ENCODE measurements at places on chromosomes 2 and 18.

GRCh38 chr18:57475408-57475807, 40.2 kb downstream of the ONECUT2 start:
- DNase-seq, result no peak

- no peak for DNase-seq
These were observed 131.0 kb downstream of the PAX3 start for GRCh38 chr2:222167762-222168161.

GRCh38 chr2:21656330-21657075, 532.7 kb downstream of the TDRD15 start:
- DNase-seq, result no peak

DNA sequence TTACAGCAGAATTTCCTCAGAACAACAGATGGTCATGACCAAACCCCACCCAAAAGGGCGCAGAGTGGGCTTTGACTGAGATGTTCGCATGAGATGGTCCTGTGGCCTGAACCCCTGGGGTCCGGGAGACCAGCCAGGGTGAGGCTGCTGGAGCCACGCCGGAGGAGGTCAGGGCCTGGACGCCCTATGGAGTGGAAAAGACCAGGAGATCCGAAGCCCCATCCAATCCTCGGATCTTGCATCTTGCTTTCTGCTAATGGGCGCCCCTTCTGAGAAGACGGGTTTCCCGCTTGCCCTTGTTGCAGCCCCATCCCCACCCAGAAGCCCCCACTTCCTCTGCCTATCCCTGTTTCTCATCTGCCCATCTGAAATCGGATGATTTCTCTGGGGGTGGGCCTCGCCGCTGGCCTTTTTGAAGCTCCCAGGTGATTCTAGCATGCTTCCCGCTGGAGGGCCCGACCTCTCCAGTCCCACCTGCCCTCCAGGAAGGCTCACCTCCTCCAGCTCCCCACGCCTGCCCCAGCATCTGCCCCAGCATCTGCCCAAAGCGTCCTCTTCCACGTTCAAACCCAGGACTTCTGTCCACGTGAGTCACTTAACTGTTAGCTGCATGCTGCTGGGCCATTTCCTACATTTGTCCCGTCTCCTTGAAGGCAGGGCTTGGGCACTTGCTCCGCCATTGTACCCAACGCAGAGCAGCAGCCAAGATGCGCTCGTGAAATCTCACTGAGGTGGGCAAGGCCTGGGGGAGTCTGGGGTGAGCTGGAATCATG, 4.3 kb upstream of the CNDP1 start:
- DNase-seq, result peak; percentile 57

DNA sequence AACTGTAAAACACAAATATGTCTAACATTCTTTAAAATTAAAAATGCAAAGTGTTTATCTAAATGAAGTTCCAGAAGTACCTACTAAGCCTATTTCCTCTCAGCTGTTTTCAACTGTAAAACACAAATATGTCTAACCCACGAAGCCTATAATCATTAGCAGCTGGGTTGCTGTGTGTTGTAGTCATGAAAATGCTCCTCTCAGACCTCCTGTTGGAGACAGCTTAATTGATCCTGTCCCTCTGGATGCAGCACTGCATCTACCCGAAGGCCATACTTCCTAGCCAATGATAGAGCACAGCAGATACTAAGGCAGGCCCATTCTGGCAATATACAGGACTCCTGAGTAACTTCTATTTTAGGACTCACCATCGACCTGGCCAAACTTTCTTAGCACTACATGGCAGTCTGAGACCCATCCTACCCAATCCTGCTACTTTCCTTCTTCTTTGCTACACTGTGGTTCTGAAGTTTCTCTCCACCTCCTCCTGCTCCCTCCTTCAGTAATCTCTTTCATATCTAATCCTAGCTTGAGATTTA, 92.5 kb upstream of the RBBP8 start:
- DNase-seq, result no peak

GRCh38 chr2:162731917-162732804, 106.4 kb downstream of the KCNH7 start:
- DNase-seq, result no peak

DNA sequence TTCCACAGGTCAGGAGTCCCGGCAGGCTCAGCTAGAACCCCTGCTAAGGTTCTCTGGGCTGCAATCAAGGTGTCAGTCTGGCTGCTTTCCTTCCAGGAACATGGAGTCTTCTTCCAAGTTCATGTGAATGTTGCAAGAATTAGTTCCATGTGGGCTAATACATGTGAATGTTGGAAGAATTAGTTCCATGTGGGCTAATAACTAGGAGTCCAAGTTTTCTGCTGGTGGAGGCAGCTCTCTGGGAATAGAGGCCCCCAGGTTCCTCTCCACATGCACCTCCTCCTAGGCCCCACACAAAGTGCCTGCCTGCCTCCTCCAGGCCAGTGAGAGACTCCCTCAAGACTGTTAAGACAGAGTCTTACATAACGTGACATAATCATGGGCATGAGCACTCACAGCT, 140.8 kb upstream of the SLC35G4 start:
- DNase-seq, result no peak

DNA sequence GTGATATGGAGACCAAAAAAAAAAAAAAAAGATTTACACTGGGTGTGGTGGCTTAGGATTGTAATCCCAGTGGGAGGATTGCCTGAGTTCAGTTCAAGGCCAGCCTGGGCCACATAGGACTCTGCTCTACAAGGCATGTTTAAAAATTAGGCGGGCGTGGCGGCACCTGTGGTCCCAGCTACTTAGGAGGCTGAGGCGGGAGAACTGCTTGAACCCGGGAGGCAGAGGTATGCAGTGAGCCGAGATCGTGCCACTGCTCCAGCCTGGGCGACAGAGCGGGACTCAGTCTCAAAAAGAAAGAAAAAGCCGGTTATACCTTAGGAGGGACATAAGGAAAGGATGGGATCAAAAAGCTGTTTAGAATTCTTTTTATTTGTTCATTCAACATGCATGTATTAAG, 707 bp upstream of the SPDYA start:
- DNase-seq, result no peak

- no peak for DNase-seq
These were observed 32.6 kb downstream of the IL1R2 start for GRCh38 chr2:102024410-102024809.

DNA sequence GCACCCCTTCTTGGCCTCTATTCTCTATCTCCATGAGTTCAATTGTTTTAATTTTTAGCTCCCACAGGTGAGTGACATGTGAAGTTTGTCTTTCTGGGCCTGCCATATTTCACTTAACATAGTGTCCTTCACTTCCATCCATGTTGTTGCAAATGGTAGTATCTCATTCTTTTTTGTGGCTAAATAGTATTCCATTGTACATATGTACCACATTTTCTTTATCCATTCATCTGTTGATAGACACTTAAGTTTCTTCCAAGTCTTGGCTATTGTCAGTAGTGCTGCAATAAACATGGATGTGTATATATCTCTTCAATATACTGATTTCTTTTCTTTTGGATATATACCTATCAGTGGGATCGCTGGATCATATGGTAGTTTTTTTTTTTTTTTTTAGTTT, 9.0 kb downstream of the STRADB start:
- no peak for DNase-seq

DNA sequence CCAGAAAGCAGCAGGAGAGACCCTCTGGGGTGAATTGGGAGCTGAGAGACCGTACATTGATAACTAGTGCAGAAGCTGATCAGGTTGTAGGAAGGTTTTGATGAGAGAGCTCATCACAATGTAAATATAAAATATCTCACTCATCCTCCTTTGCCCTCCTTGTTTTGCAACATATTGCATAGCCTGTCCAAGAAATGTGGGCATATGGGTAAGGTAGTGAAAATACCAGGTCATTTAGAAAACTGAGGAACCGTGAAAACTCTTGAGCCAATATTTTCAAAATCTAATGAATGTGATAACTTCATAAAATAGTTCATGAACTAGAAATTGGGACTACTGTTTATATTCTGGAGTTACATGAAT, 31.4 kb downstream of the C18orf54 start:
- no peak for DNase-seq

DNA sequence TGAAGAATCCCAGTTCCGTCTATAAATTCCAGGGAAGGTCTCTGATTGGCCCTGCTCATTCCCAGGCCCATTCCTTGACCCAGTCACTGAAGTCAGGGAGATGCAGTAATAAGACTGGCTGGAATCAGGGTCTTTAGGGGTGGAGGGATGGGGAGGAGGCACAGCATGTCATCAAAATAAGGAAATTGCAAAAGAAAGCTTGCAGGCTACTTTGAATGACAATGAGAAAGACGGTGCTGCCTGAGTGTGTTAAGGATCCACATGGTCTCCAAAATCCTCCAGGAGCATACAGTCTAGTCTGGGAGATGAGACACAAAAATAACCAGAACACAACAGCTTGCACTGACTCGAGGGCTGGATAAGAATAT, 2.0 kb upstream of the DES start:
- DNase-seq, result no peak

- no peak for DNase-seq
These were observed 22.9 kb downstream of the DOK1 start for GRCh38 chr2:74577448-74577847.

Data from ascending aorta (tissue), 2 donors.